ENCODE measurements at places on chromosomes 2 and 18. TPM values are rescaled to one million over a fixed set of nuclear protein-coding genes. Genes with fewer than 3 reads are reported as not detected.

Gene IL1RL2
- polyA plus RNA-seq: 1.2 TPM

Gene SLC9A4
- 0.03 TPM for polyA plus RNA-seq

Gene DRC1
- 1.1 TPM for polyA plus RNA-seq

Gene KLF11
- 17.5 TPM for polyA plus RNA-seq

Gene CDH20
- polyA plus RNA-seq: 0.35 TPM

Gene IWS1
- 66.8 TPM for polyA plus RNA-seq

Gene ATP6V1C2
- 3.5 TPM for polyA plus RNA-seq

Gene CDK15
- polyA plus RNA-seq: 0.36 TPM

Gene TUBA4B
- polyA plus RNA-seq: 5.7 TPM

DNA sequence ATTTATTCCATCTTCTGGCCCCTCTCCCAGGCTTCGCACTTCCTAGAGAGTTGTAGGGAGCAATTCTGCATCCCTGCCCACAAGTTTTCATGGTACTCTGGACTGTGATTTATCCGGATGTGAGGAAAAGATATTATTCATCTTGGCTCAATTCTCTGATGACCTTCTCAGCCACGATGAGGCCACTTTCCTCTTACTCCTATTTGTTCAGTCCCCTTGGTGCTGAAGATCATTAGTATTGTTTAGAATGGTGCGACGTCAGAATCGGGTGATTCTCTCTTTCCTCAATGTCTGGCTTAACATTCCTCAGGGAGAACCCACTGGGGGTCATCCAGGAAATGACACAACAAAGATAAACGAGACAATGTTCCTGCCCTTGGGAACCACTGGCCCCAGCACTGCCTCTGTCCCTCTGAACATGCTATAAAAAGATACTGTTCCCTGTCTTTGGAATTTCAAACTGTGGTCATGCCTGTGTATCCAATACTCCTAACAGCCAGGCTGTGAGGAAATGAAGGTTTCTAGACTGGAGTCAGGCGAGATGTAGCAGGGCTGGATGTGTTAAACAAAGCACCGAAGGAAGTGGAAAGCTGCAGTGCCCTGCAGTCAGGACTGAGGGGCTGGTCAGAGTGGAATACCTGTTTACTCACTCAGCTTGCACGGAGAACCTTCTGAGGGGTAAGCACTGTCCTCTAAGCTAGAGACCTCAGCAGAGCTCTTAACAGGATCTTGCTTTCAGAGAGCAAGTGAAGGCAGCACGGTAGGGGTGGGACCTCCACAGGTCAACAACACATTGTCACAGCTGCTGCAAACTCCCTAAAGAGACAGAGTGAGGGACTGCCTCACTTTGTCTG is 12.9 kb upstream of the GLI2 start:
- DNase-seq: no peak

GRCh38 chr2:8518979-8519668 is 162.7 kb upstream of the ID2 start:
- DNase-seq: no peak

DNA sequence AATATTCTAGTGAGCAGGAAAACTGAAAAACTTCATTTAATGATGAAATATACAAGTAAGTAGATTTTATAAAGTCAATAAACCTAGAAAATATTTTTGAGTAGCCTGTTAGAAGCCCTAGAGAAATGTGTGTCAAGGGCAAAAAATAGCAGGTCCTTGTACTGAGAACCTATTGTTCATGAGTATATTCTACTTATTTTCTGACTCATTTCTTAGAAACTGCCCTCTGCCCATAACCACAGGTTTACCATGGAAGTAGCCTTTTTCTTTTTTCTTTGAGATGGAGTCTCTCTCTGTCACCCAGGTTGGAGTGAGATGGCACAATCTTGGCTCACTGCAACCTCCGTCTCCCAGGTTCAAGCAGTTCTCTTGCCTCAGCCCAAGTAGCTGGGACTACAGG is 19.4 kb upstream of the SELENOI start:
- no peak for DNase-seq

- DNase-seq: no peak
Observed at GRCh38 chr18:56221195-56222065, 417.0 kb downstream of the TXNL1 start.

DNA sequence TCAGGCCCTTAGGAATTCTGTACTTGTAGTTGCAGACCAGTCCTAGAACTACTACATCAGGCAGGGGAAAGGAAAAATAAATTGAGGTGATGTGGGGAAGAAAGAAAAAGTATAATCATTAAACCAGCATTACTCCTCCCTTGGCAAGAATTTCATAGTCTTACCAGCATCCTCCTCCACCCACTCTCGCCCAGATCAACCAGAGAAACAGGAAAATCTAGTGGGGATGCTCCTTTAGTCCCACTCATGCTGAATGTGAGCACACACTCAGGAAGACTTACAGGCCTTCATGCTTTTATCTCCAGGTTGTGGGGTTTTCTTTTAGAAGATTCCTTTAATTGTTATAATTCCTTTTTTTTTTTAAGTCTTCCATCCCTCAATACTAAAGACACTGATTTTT is 129.3 kb upstream of the CCDC150 start:
- DNase-seq: no peak

DNA sequence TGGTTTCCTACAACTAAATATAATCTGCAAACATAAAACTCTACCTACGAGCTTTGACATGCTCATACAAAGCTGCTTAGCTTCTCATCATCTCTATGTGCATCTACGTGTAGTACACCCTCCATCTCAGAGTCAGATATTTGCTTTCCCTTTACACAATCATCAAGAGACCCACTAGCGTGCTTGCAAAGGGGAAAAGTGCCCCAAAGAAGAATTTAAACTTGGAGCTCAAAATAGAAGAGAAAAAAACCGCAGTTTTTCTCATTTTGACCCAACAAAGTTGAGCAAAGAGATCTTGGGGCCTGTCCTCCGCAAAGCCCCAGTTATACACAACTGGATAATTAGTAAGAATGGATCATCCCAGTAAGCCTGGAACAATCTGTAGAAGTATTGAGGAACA is 104.1 kb downstream of the PAX3 start:
- no peak for DNase-seq

- no peak for DNase-seq
Observed at GRCh38 chr2:224938651-224939182, 103.6 kb downstream of the DOCK10 start.

DNA sequence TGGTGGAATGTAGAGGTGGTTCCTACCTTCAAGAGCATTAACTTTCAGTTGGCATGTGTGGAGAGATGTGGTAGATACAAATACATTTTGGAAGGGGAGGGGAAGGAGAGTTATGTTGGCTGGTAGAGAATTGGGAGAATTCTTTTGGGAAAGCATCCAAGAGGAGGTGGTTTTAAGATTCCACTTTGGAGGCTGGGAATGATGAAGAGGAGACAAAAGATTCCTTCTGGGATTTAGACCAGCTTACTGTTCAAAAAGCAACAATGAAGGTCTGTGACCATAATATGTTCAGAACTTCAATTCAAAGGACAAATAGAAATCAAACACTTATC is 120.8 kb upstream of the FOSL2 start:
- no peak for DNase-seq

DNA sequence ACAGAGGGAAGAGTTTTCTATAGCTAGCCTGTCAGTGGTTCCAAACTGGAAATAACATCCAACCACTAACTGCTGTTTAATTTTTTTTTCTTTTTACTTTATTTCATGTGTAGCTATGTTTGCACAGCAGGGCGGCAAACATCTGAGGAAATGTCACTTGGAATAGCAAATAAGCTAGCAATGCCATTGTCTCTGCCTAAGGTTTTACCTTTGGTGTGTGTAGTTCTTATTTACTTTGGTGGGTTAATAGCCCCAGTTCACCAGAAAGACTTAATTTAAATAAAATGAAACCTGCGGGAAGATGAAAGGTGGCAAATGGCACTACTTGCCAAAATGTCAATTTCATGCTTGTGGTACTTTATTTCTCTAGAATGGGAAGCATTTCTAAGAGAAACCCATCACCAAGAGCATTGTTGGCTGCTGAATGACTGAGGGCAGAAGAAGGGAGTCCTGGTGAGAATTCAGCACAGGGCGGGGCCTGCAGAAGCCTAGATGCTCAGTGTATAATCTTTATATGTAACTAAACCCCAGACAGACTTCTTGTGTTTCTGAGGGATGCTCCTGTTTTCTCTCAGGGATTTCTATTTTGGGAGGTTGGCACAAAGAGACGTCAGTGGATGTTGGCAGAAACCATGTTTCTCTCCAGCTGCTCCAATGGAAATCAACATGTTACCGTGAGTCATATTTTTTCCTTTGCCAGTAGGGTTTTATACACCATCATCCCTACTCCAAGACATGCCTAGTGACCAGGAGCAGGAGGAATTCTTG is 300.4 kb upstream of the NT5C1B start:
- no peak for DNase-seq

- no peak for DNase-seq
Observed at GRCh38 chr2:17012297-17012696, 346.7 kb upstream of the CYRIA start.

DNA sequence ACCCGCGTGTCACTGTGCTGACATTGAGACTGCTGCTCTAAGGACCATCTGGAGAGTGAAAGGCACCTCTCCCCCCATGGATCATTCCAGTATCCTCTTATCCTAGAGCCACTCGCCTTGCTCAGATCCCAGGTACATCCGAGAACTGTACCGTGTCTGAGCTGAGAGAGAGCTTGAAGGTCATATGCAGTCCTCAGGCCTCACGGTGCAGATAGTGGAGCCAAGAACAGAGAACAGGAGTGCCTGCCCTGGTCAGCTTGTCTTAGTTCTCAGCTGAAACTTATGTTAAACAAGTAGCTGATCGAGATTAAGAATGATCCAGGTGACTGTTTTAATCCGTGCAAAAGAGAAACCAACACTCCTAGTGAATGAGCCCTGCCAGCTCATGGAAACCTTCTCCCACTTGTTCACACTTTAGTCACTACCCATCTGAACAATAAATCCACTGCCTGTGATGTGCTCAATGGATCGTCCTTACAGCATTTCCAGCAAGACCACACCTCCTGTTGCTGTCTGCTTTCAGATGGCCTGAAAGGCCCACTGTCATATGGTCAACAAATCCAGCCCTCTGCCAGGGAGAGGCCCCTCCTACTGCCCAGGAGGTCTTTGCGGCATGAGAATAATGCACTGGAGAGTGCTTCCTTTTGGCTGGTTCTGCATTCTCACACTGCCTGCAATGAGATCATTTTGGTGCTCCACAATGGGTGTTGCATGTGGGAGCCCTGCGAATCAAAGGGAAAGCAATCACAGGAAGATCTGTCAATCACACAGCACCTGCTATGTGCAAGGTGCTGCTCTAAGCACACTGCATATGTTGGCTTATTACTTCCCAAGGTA is 43.7 kb upstream of the APCDD1 start:
- DNase-seq: no peak

All from right lung (tissue), 10 donors.